Suppressor macrophage (primary cell): ENCODE measurements at places on chromosomes 1 and 21.
A peak's percentile ranks its signal among the peaks of the same experiment; 100 is the strongest.

- DNase-seq, result no peak
These were observed 74.8 kb upstream of the PDE4B start for GRCh38 chr1:65717815-65718454.

- DNase-seq, result no peak
These were observed 27.4 kb downstream of the LDLRAD2 start for GRCh38 chr1:21839337-21840037.

- DNase-seq, result no peak
These were observed 1.8 kb downstream of the OBSCN start for GRCh38 chr1:228209657-228210056.

DNA sequence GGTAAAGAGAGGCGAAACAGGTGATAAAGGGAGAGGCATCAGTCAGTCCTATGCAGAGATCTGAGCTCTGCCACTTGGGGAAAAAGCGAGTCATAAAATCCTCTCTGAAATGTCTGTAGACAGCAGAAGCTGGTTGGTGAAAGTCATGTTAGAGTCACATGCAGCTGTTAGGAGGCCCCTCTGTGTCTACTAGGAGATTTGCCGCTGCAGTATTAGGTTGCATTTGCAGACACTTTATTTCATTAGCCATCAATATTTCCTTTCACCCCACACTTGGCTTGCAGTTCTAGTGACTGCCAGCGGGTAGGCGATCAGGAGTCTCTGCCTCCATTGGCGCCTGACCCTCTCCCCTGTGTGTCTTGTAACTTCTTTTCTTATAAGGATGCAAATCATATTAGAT lies 16.2 kb downstream of the ATP1A4 start:
- peak; percentile 18 for DNase-seq

DNA sequence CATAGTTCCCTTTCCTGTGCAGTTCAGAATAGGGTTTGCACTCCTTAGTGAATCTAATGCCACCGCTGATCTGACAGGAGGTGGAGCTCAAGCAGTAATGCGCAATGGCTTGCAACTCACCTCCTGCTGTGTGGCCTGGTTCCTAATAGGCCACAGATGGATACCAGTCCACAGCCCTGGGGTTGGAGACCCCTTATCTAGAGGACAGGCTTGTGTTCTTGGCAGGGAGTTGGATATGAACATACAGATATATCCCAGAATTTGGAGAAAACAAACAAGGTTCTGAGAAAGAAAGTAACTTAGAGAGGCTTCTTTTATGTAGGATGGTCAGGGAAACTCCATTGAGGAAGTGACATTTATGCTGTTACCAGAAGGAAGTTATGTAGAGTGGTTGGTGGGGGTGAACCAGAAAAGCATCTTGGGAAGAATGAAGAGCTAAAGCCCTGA lies 5.1 kb upstream of the PTPRC start:
- DNase-seq, result peak; percentile 82

DNA sequence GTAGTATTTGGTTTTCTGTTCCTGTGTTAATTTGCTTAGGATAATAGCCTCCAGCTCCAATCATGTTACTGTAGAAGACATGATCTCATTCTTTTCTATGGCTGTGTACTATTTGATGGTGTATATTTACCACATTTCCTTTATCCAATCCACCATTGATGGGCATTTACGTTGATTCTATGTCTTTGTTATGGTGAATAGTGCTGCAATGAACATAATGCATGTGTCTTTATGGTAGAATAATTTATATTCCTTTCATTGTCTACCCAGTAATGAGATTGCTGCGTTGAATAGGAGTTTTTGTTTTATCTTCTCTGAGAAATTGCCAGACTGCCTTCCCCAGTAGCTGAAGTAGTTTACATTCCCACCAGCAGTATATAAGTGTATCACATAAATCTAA lies 538.8 kb downstream of the LRRIQ3 start:
- DNase-seq, result no peak

- no peak for DNase-seq
These were observed 26.0 kb upstream of the NADK start for GRCh38 chr1:1804301-1804700.

DNA sequence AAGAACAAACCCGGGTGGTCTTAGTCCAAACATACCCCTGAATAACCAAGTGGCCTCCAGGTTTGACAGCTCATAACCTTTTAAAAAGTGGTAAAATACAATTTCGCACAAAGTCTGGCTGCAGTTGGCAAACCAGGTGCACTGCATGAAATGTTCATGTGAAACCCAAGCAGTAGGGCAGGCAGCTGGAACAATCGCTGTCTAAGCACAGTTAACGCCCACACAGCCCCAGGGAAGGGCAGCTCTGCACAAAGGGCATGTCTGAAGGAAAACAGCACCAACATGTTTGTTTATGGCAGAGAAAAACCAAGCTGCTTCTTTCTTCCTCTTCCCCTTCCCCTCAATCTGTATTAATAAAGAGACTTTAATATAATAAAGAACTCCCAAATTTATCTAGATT lies 49.5 kb downstream of the KIAA1614 start:
- DNase-seq, result peak; percentile 69

- DNase-seq, result peak; percentile 65
These were observed 55.3 kb upstream of the HSPA13 start for GRCh38 chr21:14438211-14438610.

DNA sequence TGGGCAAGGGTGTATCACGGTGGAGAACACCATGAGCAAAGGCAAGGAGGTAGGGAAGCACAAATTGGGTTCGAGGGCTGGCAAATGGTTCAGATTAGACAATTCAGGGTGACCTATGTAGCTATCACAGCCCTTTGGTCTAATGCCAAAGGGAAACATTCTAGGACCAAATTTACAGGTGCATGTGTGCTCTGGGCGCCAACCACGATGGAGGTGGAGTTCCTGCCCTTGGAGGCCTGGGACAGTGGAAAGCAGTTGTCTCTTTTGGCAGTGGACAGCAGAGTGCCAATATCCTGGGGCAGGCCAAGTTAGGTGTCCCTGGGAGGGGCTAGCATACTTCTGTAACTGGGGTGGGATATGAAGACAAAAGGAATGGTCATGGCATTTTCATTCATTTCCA lies 40.1 kb downstream of the IGFN1 start:
- no peak for DNase-seq

GRCh38 chr21:39579734-39580332 lies 32.9 kb upstream of the B3GALT5 start:
- no peak for DNase-seq

- no peak for DNase-seq
These were observed 8.8 kb upstream of the RNPC3 start for GRCh38 chr1:103516693-103517092.

DNA sequence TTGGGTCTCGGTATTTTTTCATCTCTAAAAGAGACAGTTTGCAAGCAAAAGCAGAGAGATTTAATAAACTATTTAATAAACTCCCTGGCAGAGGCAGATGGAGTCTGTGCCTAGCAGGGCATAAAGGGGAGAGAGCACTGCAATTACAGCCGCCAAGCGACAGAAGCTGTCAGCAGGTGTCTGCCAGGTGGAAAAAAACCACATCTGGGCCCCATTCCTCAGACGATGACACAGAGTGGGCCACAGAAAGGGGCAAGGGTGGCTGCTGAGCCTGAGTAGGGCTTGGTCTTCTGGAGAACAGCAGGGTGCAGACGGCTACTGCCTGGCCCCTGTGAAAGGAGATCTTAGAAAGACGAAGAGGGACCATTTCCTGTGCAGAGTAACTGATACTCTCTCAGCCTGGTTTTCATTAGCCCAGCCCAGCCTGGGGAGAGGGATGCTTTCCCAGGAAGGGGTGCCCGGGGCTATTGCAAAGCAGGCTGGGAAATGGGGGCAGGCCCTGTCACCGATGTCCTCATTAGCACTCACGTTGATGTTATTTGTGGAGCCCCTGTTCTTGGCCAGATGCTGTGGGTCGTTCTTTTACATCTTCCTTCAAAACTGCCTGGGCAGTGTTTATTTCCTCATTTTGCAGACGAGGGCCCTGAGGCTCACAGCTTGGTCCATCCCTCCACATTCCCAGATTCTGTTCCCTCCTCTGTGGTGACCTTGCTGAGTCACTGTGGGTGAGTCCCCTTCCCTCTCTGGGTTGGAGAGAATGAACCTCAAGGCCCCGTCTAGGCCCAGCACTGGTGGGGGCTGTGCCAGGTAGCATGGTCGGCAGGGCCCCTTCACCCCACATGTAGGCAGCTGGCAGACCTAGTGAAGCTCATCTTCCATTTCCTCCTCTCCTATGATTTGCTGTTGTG lies 472.7 kb downstream of the PTPRU start:
- peak; percentile 24 for DNase-seq
